ENCODE measurements at places on chromosomes 2 and 18.

DNA sequence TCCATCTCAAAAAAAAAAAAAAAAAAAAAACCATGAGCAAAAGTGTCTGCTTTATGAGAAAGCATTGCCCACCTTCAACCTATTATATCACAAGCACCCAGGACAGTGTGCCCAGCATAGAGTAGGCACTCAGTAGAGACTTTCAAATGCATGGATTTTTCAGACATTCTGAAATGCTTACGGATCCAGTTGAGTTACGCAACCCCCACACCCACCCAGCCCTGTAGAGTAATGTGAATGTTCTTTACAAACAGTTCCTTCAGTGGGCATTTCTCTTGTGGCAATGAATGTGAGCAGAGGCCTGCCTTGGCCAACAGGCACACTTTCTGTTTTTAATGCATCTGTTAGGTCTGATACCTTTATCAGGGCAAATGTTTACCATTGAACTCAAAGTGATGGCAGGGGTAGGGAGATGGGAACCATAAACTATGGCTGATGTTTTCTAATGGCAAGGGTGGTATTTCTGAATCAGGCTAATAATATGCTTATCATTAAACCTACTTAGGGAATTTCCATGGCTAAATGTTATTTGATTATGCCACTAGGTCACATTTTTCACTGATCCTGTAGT, 65.0 kb upstream of the RPL31 start:
- DNase-seq, result no peak

DNA sequence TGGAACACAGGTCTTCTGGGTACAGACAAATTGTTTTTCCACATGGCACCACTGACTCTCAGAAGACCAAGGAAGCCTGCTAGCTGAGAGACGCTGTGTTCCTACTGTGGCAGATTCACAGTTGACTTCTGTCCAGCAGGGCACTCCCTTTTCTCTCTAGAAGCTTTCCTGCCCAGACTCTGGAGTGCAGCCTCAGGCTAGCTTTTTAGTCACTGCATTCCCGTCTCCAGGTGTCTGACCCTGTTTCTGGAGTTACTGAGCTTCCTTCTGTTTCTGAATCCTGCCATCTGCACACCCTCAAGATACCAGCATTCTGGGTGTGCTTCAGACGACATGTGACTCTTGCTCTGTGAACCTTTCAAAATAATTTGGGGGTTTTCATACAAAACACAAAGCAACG, 125.1 kb downstream of the TMEM200C start:
- no peak for DNase-seq

GRCh38 chr2:154698721-154699574, 453 bp downstream of the KCNJ3 start:
- DNase-seq, result peak; percentile 83

GRCh38 chr2:181139831-181140230, 159.4 kb downstream of the UBE2E3 start:
- no peak for DNase-seq

- DNase-seq, result no peak
Observed at GRCh38 chr2:85872536-85873161, 16.1 kb downstream of the ST3GAL5 start.

- no peak for DNase-seq
Observed at GRCh38 chr18:77087393-77088141, 45.0 kb downstream of the MBP start.

- DNase-seq, result no peak
Observed at GRCh38 chr18:77103187-77103850, 29.3 kb downstream of the MBP start.

- DNase-seq, result no peak
Observed at GRCh38 chr2:187002242-187002641, 153.3 kb upstream of the ZSWIM2 start.

DNA sequence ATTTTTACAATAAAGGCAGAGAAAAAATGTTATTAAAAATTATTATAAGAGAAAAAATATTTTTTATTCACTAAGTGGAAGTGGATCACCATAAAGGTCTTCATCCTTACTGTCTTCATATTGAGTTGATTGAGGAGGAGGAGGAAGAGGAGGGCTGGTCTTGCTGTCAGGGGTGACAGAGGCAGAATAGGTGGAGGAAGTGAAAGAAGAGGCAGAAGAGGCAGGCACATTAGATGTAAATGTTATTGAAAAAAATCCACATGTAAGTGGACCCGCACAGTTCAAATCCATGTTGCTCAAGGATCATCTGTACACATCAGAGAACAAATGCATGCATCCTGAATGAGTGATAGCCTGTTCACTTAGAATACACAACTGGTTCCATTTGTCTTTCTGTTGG, 6.4 kb upstream of the SPATS2L start:
- DNase-seq, result no peak

GRCh38 chr2:216568576-216568975, 64.6 kb upstream of the IGFBP2 start:
- no peak for DNase-seq

- DNase-seq, result no peak
Observed at GRCh38 chr2:75288760-75289159, 89.4 kb upstream of the TACR1 start.

- no peak for DNase-seq
Observed at GRCh38 chr2:144217853-144218633, 301.9 kb downstream of the ZEB2 start.

DNA sequence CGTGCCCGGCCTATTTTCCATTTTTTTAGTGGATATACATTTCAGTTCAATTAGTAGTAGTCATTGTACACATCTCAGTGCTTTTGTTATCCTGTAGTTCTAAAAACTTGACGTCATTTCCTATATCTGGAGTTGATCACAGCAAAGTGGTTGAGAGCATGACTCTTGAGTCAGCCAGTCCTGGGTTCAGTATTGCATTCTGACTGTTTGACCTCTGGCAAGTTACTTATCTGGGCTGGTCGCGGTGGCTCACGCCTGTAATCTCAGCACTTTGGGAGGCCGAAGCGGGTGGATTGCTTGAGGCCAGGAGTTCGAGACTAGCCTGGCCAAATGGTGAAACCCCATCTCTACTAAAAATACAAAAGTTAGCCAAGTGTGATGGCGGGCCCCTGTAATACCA, 50.4 kb upstream of the PPM1B start:
- DNase-seq, result no peak

DNA sequence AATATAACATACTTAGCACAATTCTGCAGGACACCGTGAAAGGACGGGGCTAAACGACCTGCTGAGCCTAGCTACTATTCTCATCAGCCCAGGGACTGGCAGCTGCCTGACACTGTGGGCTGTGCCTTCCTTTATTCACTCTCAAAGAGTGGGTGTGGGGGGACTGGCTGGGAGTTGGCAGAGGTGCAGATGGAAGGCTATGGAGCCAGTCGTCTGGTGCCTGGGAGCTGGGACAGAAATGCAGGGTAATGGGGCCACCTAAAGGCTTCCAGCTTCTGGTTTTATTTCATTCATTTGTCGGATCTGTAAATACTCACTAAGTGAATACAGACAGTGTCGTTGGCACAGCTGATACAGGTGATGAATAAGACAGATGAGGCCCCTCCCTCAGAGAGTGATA, 56.0 kb upstream of the NFU1 start:
- DNase-seq, result no peak

DNA sequence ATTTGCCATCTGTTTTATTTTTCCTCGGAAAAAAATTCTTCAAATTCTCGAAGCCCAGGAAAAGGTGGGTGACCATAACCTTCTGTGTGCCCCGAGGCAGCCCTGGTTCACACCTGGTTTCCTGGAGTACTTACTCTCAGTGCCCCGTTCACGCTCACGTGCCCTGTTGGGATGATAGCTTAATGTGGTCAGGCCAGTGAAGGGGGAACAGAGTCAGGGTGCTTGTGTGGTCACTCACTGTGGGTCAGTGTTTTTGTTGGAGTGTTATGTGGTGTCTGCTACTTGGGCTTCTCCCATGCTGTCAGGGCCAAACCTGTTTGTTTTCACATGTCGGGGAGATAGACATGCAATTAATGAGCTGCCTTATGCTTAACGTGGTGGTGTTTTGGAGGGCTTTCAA, 78.1 kb downstream of the MAP4K4 start:
- no peak for DNase-seq

GRCh38 chr18:8283891-8284585, 325.2 kb upstream of the RAB12 start:
- DNase-seq, result peak; percentile 29

DNA sequence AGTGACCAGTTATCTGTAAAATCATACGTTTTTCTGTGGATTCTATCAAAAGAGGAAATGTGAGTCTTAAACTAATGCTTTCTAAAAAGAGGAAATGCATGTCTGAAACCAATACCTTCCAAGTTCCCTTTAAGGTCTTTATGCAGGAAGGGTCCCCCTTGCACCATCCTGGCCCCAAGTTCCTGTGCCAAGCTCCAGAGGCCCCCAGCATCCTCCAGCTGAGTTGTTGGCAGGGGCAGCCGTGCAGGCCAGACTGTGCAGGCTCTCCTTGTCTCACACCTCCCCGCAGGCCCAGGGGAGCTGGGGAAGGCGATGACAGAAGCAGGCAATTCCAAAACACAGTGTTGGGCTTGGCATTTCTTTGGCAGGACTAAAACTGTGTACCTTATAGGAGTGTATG, 39.2 kb downstream of the DPYSL5 start:
- no peak for DNase-seq

DNA sequence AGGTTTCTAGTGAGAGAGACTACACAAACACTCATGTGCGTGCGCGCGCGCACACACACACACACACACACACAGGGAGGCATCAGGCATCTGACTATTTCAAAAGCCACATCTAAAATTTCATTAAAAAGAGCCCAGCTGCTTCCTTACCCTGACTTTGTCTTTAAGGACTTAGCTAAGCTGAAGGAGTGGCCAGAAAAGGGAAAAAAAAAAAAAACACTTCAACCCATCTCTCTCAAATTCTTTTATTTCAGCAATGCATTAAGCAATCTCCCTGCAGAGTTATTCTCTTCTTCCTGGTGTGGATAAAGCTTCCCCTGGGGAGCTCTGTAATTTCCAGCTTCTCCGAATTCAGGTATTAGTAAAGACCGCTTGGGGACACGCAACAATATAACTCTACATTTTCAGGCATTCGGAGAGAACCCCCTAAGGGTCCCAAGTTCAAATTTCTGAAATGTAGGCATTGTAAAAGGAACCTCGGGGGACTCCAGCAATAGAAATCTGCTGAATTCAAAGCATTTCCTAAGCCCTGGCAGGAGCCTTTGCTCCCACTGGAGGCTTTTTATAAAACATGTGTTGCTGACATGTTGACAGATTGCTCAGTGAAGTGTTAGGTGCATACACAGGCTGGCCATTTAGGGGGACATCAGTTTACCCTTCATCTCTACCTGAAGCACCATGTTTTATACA, 67.0 kb downstream of the ZNF521 start:
- DNase-seq, result peak; percentile 52

- DNase-seq, result no peak
Observed at GRCh38 chr2:194062401-194062800, 1594.6 kb upstream of the SLC39A10 start.

DNA sequence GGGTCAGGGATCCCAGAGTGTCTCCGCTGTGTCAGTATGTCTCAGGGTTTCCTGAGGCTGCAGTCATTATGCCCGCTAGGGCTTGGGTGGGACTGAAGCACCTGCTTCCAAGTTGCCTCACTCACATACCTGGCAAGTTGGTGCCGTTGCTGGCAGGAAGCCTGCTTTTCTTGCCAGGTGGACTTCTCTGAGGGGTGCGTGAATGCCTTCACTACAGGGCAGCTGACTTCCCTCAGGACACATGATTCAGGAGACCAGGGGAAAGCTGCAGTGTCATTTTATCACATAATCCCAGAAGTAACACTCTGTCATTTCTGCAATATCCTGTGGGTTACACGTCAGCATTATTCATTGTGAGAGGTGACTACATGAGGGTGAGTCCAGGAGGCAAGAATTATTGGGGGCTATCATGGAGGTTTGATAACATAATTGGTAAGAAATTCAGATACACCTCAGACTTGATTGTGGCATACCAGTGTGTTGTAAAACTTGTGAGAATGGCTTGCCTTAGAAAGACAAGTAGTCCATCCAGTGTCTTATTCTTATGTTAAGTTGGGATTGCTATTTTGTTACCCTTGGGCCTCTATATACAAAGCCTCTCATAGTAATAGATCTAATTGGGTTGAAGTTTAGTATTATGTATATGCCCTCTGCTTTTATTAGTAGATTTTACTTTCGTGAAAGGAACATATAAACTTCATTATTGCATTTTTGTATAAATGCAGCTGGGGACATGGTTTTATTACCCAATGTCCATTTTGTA, 44.1 kb downstream of the NEDD4L start:
- no peak for DNase-seq

DNA sequence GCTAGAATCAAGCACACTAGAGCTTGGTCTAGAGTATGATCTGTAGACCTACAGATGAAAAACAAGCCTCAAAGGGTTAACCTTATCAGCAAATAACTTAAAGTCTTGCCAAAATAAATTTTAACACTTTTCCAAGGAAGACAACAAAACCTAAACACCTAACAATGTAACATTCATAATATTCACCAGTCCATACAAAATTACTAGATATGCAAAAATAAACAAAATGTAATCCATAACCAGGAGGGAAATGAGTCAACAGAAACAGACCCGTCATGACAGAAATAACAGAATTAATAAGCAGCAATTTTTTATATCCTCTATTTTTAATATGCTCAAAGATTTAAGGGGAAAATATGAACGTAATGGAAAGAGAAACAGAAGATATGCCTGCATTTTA, 36.1 kb downstream of the TRAK2 start:
- DNase-seq, result no peak

DNA sequence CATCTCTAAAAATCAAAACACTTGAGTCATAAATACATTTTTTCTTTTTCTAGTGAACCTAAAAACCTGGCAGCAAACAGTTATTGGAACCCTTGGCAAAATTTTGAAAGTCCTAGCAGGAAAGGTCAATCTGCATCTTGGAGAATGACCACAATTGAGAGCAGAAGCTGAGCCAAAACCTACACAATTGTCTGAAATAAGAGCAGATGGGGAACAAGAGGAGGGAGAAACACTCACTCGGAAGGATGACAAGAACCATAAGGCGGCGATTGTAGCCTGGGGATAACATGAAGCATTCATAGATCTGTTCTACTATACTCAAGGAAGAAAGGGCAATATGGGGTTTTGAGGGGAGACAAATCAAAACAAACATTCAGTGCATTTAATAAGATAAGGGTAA, 117.0 kb downstream of the CHN1 start:
- DNase-seq, result no peak

GRCh38 chr2:218839430-218839829, 7.8 kb upstream of the PRKAG3 start:
- DNase-seq, result no peak

- no peak for DNase-seq
Observed at GRCh38 chr2:104768694-104769093, 85.2 kb upstream of the POU3F3 start.

All from NCI-H2227 treated with DMSO at 0.1 percent for 48 hours (cell line).